ENCODE measurements at places on chromosomes 16 and 17. TPM values are rescaled to one million over a fixed set of nuclear protein-coding genes. Genes with fewer than 3 reads are reported as not detected.

Gene ADAP2
- total RNA-seq = not detected

Gene KRT23
- 0.07 TPM for total RNA-seq

Gene HLF
- total RNA-seq = 1.9 TPM

Gene TM4SF5
- total RNA-seq = not detected

Gene HAGHL
- 13.3 TPM for total RNA-seq

DNA sequence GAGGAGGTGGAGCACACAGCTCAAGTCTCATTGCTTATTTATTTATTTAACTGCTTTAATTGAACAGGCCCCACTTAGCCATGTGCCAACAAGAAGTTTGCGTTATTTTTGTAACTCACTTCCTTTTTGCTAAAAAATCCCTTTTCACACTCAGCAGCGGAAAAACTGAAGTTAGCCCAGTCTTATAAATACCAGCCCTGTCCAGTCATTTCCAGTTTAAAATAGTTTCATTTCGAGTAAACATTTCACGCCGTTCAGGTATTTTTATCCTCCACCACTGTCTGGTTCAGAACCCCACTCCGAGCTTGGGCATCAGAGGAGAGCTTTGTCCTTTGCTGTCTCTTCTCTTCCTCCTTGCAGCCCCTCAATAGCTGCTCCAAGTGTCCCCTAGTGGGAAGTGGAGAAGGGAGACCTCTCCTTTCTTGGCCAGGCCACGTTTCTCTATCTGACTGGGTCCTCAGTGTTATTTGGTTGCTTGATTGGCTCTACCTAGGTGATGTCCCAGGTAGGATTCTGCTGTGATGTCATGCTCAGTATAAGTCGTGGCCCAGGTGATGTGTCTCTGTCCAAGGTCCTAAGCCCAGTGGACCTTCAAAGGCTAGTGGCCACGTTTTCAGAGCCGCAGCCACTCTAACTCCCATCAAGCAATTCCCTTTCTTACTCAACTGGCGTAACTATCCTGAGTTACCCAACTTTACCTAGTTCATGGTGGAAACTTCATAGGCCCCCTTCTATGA is 53.0 kb upstream of the GAS7 start:
- DNase-seq = no peak

DNA sequence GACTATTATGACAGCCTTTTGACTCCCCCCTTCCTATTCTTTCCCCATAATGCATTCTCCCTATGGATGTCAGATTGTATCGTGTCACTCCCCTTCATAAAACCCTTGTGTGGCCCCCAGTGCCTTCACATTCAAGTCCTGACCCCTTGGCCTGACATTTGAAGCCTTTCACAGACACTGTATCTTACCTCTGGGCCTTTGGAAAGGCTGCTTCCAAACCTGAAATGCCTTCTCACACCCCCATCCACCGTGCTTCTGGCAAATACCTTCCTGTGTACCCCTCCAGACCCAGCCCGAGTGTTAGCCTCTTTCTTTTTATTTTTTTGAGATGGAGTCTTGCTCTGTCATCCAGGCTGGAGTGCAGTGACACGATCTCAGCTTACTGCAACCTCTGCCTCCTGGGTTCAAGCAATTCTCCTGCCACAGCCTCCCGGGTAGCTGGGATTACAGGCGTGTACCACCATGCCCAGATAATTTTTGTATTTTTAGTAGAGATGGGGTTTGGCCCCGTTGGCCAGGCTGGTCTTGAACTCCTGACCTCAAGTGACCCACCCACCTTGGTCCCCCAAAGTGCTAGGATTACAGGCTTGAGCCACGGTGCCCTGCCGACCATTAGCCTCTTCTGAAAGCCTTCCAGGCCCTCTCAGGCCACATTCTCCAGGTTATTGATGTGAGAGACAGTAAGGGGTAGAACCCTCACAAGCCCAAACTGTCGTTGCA is 2.1 kb downstream of the ARMC5 start:
- DNase-seq = no peak

DNA sequence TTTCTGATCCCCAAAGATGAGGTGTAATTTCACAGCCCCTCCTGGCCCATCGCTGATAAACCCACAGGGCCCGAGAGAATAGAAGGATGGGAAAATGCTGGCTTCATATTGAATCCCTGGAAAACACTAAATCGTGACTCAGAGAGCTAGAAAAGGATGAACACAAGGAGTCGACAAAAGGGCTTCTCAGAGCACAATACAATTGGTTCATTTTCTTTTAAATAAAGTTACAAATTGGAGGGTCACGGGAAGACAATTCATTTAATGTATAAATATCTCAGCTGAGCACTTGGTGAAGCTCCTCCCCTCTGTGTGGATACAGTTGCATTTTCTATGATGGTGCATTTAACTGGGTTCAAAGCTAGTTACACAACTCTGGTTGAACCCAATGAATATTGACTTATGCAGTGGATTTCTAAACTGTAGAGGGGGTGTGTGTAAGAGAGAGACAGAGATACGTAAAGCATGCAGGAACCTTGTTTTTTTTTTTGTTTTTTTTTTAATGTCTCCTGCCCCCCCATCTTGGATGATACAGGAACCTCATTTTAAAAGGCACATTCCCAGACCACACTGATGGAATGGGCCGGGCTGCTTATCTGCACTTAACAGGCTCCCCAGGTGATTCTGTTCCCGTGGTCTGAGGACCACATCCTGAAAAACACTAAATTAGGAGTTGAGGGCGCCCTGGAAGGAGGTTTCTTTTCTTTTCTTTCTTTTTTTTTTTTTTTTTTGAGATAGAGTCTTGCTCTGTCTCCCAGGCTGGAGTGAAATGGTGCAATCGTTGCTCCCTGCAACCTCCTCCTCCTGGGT is 14.1 kb downstream of the TTYH2 start:
- DNase-seq = no peak

- DNase-seq = no peak
Observed at GRCh38 chr17:74241431-74241830, 28.1 kb downstream of the TTYH2 start.

- DNase-seq = no peak
Observed at GRCh38 chr17:50424246-50424995, 1.6 kb upstream of the ACSF2 start.

- peak; percentile 76 for DNase-seq
Observed at GRCh38 chr16:4032768-4033167, 83.5 kb downstream of the ADCY9 start.

- DNase-seq = no peak
Observed at GRCh38 chr17:27577884-27578717, 52.9 kb upstream of the LGALS9 start.

GRCh38 chr17:80260069-80260535 is 550 bp upstream of the RNF213 start:
- peak; percentile 85 for DNase-seq

- DNase-seq = no peak
Observed at GRCh38 chr16:68073902-68074760, 11.0 kb upstream of the NFATC3 start.

DNA sequence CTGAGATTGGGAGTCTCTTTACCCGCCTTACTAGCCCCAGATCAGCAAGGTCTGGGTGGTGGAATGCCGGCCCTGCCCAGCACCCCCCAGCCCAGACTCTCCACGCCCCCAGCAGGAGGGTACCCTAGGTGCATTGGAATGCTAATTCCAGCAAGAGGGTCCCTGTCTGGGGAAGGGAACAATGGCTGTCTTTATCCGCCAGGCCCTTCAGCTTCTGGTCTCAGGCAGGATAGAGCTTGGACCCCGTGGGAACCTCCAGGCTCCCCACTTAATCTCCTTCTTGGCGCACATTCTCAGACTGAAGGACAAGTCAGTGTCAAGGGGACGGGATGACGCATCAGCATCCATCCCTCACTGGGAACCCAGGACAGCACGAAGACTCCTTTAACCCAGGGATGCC is 85.1 kb downstream of the LITAF start:
- DNase-seq = no peak

- no peak for DNase-seq
Observed at GRCh38 chr16:87344931-87345631, 27.9 kb upstream of the C16orf95 start.

- peak; percentile 50 for DNase-seq
Observed at GRCh38 chr16:15907863-15908478, 19.6 kb upstream of the CEP20 start.
